ENCODE measurements at places on chromosomes 16 and 17. TPM values are rescaled to one million over a fixed set of nuclear protein-coding genes. Genes with fewer than 3 reads are reported as not detected.
A peak's percentile ranks its signal among the peaks of the same experiment; 100 is the strongest.

CD300LB gene
- 1.3 TPM for total RNA-seq

GRCh38 chr17:65415991-65416390 is 145.5 kb downstream of the AXIN2 start:
- no peak for DNase-seq

- no peak for DNase-seq
These were observed 253.2 kb upstream of the IRX5 start for GRCh38 chr16:54677308-54677950.

DNA sequence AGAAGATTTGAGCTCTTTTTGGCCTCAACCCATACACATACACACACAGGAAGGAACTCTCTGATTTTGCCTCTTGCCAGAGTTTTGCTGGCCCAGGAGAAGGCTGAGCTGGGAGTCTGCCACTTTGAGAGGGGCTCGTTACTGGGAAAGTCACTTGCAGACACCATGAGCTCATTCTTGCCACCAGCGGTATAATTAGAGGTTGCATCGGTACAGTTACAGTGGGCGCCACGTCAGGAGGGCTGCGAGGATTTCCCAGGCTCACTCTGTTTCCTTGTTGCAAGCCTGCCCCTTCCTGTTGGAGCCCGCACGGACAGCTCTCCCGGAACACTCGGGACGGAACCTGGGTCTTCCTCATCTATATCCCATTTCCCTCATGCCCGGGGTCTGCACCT is 3.1 kb upstream of the SDK2 start:
- peak; percentile 34 for DNase-seq

TMIGD1 gene
- not detected for total RNA-seq

DNA sequence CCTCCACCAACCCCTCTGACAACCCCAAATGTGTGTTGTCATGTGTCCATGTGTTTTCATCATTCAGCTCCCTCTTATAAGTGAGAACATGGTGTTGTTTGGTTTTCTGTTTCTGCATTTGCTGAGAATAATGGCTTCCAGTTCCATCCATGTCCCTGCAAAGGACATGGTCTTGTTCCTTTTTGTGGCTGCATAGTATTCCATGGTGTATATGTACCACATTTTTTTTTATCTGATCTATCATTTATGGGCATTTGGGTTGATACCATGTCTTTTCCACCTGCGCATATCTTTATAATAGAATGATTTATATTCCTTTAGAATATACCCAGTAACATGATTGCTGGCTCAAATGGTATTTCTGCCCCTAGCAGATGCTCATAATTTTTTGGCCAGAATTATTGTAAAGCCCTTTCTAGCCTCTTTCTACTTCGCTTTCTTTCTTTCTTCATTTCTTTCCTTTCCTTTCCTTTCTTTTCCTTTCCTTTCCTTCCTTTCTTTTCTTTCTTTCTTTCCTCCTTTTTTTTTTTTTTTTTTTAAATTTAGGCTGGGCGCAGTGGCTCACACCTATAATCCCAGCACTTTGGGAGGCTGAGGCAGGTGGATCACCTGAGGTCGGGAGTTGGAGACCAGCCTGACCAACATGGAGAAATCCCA is 12.7 kb downstream of the REXO5 start:
- DNase-seq: no peak

ANKRD11 gene
- 125 TPM for total RNA-seq

GRCh38 chr17:79930062-79930876 is 91.0 kb upstream of the CBX4 start:
- no peak for DNase-seq

DNA sequence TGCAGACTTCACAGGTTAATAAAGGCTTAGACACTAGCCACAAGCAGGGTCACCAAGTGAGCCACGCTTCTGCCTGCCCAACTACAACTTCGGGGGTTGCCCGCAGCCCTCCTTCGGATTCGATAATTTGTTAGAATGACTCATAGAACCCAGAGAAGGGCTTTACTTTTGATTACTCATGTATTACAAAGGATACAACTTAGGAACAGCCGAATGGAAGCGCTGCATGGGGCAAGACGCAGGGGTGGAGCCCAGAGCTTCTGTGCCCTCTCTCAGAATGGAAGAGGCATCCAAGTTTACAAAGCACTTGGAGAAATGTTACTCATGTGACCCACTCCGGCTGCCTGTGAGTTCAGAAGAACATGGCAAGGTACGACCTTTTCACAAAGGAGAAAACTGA is 7.5 kb upstream of the CDH5 start:
- DNase-seq: peak; percentile 63

C17orf58 gene
- total RNA-seq: 5.3 TPM

- no peak for DNase-seq
These were observed 99.6 kb downstream of the CA4 start for GRCh38 chr17:60249290-60249826.

GRCh38 chr16:83689385-83689831 is 118.4 kb upstream of the HSBP1 start:
- DNase-seq: no peak

RNF157 gene
- 3.8 TPM for total RNA-seq

DNA sequence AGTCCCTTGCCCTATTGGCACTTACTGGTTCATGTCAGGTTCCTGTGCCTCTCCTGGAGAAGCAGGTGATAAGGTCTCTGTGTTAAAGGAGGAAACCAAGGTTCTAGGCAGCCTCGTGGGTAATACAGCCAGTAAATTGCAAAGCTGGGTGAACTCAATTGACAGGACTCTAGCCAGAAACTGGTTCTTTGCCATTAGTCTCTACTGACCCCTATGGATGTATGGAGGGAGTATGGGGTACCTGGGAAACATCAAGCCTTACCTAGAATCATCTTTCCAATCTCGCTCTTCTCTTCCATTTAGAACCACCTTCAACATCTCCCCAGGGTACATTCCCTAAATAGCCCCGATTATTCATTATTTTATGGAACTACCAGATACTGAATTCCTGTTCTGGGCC is 169.3 kb downstream of the CDH13 start:
- no peak for DNase-seq

GRCh38 chr16:54015147-54015546 is 271.4 kb downstream of the IRX3 start:
- DNase-seq: no peak

GRCh38 chr17:32485261-32486110 is 1.3 kb upstream of the CDK5R1 start:
- DNase-seq: peak; percentile 35

DNA sequence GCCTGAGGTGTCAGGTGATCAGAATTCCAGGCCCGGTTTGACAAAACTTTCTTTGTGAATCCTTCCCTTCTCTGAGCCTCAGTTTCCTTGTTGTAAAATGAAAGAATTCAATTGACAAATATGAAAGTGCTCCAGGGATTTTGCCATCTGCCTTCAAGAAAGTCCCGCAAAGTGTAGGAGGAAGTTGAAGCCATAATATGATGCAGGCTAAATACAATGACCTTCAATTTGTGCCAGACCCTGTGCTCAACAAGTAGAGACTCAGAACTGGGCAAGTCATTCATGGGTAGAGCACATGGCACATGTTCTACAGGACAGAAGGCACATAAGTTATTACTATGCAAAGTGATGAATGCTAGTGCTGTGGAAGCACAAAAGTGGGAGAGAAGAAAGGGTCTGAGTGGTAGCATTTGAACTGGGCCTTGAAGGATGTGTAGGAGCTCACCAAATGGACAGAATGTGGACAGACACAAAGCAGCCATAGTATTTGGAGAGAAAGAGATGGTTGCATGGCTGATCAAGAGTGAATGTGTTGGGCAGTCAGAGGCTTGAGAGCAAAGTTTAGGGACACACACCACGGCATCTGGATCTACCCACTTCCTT is 2.4 kb upstream of the SCIMP start:
- no peak for DNase-seq

CHP2 gene
- not detected for total RNA-seq

Measured in upper lobe of right lung (tissue), 1 donor.